Effector memory CD8-positive, alpha-beta T cell (primary cell): ENCODE measurements at places on chromosomes 1 and 21.

- DNase-seq: peak; percentile 46
Measured at GRCh38 chr1:93304716-93305138, 41.0 kb upstream of the DR1 start.

DNA sequence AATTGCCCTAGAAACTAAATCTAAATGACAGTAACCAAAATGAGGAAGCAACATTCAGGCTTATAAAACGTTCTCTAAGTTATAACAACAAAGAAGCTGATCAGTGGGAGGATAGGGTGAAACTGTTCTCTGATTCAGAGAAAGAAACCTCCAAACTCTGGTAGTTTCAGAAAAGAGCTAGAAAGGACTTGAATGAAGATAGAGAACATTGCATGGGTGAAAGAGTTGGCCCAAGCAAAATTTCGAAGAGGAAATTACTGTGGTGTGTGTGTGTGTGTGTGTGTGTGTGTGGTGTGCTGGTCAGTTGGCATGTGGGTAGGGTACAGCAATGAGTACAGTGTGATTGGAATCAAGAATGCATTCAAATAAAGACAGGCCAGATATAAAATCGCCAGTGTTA lies 16.5 kb upstream of the SPAG17 start:
- DNase-seq: no peak

DNA sequence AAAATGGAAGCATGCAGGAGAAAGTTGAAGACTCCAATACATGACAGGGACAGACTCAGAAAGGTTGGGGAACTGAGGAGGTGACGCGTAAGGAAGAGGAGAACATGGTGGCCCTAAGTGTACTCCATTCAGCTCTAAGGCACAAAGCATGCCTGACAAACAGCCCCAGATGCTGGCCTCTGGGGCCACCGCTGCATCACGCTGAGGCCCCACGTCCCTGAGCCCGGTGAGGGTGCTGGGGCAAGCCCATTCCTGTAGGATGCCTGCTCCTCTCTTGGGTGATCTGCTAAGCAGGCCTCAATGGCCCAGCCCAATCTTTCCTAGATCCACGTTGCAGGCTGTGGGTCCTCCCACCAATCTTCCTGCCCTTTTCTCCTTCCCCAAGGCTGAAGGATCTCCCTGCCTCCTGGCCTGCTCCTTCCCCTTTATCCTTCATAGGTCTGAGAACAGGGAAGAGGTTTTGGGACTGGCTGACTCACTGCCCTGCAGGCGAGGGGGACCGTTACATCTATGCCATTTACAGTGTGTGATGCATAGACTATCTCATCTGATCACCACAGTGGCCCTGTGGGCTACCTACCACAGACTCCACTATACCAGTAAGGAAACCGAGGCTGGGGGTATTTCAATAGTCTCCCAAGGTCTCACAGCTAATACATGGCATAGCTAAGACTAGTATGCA lies 16.8 kb upstream of the NID1 start:
- no peak for DNase-seq

DNA sequence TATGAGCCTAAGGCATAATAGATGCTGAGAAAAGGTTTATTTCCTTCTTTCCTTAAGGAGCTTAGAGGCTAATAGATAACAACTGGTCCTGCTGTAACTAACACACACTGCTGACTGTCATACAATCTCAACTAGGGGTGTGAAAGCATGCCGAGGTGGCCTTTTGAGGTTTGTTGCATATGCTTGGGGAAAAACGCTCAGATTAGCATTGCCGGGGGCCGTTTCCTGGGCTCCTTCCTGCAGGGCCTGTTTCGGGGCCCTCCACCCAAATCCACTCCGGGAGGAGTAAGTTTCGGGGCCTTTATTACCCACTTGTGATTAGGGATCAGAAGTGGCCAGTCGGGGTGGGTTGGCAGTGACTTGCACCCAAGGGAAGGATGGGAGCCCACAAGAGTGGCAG lies 27.2 kb upstream of the RCSD1 start:
- DNase-seq: no peak

GRCh38 chr1:153805042-153805745 lies 30.0 kb downstream of the SLC27A3 start:
- peak; percentile 84 for DNase-seq

DNA sequence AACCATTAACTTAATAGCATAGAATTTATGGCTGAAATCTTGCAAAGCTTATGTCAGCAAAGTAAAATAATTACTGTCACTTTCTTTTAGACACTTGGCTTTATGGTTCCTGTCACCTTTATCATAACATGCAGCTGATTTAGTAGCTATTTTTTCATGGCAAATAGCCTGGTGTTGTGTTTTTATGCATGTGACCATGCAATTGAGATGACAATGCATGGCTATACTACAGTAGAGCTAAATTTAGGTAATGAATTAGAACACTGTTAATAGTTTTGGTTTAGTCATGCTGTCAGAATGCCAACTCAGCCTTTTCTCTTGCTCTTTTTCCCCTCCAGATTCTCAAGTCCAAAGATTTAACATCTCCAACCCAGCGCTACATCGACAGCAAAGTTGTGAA lies 88.6 kb downstream of the TGFB2 start:
- no peak for DNase-seq

DNA sequence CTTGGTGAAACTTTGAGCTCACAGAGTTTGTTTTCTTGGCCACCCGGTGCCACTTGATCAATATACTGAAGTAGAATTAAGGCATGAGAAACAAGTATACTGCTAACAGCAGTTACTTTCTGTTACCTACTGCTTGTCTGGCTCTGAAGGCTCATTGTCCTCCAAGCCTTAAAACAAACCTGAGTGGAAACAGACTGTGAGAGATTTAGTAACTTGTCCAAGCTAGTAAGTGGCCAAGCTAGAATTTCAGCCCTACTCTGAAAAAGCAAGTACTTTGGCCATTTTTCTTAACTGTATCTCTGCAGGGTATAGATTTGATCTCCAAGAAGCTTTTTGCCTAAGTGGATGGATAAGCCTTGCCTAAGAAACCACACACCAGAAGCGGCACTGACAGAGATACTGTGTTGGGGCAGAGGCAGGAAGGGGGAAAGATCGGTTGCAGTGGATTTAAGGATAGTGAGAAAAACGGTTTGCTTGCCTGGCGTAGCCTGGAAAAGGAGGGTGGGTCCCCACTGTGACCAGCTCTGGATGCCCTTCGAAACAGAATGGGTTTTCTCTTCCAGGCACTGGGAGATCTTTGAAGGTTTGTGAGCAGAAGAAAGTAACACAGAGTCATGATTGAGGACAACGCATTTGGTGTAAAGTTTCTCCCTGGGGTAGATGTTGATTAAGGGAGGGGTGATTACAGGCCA lies 2.1 kb upstream of the MACO1 start:
- no peak for DNase-seq
